ENCODE measurements at places on chromosomes 6 and 20.

DNA sequence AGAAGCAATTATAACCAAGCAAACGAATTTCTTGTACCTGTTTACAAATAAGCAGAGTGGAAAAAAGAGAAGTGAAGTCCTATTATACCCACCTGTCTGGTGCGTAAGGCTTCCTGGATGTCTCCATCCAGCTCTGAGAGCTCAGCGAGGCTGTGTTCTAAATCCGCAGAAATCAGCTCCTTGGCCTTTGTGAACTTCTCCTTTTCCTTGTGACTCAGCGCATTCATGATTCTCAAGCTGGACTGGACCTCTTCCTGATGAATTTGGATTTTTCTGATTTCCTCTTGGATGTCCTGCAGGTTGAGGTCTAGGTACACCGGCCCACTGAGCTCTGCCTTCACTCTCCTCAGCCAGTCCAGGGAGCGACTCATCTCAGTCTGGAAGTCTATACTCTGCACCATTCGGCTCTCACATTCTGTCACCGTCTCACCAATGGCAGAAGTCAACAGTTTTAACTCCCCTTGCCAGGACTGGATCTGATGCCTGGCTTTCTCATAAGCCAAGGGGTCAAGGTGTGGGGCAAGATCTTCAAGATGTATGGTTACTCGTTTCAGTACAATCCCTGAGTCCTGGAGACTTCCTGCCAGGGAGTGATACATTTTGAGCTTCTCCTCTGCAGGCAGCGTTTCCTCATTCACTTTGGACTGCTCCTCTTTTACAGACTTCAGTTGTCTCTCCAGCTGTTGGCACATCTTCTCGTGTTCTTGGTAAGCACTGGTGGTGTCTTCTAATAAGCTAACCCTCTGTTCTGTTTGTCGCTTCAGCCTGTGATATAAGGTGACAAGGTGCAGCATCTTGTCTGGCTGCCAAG lies 307.3 kb downstream of the SYNE1 start:
- no peak for DNase-seq

DNA sequence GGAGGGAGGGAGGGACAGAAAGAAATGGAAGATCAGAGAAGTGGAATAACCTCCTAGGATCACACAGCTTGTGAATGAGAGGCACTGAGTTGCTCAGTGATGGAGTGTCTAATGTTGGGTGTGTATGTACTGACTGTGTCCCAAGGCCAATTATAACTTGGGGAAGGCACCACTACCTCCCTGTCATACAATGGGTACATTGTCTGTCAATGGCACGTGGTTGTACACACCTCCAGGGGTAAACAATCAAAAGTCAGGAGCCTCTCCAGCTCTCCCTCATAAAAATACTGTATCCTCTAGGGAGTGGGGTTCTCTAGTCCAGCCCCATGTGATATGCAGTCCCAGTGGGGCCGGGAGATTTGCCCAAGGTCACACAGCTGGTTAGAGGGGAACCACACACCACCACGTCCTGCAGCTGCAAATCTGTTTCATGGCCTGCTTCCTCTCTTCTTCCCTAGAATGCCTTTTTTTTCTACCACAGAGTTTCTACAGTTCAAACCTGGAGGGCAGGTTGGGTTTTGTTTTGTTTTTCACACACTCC lies 112.5 kb downstream of the SNX5 start:
- no peak for DNase-seq

DNA sequence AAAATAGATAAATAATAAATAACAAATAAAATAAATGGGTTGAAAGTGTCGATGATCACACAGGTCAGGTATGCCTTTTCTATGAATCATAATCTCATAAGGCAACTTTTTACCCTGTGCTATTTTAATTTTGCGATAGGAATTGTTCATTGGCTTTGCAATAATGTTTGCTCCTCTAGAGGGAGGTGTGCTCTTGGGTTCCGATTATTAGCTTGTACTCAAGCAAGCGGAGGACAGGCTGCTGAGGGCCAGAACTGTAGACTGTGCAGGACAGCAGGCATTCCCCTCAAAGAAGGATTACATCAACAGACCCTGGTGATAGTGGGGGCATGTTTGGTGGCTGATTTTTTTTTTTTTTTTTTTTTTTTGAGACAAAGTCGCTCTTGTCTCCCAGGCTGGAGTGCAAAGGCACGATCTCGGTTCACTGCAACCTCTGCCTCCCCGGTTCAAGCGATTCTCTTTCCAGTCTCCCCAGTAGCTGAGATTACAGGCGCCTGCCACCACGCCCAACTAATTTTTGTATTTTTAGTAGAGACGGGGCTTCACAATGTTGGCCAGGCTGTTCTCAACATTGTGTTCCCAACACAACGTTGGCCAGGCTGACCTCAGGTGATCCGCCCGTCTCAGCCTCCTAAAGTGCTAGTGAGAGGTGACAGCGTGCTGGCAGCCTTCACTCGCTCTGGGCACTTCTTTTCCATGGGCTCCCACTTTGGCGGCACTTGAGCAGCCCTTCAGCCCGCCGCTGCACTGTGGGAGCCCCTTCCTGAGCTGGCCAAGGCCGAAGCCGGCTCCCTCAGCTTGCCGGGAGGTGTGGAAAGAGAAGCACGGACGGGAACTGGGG lies 35.6 kb downstream of the RIOK1 start:
- peak; percentile 15 for DNase-seq

DNA sequence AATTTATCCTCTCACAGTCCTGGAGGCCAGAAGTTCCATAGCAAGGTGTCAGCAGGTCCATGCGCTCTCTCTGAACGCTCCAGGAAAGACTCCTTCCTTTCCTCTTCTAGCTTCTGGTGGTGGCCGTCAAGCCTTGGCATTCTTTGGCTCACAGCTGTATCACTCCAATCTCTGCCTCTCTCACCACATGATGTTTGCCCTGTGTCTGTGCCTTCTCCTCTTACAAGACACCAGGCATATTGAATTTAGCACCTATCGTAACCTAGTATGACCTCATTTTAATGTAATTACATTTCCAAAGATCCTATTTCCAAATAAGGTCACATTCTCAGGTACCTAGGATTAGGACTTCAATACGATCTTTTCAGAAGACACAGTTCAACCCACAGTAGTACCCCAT lies 428.5 kb downstream of the CD83 start:
- DNase-seq, result no peak

DNA sequence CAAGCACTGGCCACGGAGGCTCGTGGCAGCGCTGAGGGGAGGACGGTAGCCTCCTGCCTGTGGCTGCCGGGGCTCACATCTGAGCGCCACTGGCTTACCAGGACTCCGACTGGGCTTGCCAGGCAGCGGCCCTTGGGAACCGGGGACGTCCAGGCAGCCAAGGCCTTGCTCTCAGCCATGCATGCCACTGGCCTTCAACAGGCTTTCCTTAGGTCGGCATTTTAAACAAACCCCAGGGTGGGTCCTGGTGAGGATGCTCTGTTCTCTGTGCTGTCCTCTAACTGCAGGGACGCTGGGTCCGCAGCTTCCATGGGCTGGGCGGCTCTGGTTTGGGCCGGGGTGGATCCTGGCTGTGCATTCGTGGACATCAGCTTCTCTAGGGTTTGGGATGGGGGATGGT lies 59.1 kb upstream of the BHLHE23 start:
- no peak for DNase-seq

DNA sequence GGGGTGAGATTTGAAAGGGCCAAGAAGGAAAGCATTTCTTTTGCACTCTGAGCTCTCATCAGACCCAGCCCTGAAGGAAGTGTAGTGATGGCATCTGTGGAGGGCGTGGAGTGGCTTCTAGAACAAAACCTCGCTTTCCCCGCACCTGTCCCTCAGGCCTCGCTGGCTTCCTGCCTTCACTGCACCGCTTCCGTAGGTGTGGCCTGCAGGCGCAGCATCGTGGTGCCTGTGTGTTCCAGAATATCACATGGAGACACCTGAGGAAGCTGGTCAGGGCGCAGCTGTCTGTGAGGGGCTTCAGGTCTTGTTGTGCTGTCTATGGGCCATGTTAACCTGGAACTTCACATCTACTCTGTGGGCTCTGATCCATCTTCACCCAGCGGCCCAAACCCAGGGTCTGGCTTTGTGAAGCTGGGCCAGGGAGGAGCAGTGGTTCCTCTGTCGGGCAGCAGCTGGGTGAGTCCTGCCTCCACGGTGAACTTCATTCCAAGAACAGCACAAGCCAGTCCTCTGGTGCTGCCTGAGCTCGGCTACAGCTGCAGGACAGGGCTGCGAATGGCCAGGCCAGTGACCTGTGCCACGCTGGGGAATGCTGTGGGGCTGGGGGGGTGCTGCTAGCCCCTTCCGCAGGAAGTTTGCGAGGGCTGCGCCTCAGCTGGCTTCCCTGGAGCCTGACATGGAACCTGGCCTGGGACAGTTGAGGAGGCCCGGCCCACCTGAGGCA lies 40.9 kb downstream of the DSTN start:
- no peak for DNase-seq

DNA sequence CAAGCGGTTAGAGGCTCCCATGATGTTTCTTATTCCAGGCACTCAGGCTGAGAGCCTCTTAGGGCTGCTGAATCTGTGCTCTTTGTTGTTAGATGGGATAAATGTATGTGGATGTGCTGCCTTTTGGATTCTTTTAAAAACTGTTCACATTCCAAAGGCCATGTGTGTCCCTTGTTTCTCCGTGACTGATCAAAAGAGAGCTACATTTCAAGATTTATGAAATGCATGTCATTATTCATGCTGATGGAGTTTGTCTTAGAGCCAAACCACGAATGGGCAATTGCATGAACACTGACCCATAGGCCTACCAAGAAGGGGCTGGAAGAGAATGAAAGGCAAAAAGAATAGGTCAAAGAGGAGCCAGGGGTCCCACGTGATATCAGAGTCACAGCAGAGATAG lies 104.9 kb upstream of the TSHZ2 start:
- no peak for DNase-seq

- peak; percentile 58 for DNase-seq
Observed at GRCh38 chr6:155188707-155189496, 74.9 kb upstream of the CLDN20 start.

DNA sequence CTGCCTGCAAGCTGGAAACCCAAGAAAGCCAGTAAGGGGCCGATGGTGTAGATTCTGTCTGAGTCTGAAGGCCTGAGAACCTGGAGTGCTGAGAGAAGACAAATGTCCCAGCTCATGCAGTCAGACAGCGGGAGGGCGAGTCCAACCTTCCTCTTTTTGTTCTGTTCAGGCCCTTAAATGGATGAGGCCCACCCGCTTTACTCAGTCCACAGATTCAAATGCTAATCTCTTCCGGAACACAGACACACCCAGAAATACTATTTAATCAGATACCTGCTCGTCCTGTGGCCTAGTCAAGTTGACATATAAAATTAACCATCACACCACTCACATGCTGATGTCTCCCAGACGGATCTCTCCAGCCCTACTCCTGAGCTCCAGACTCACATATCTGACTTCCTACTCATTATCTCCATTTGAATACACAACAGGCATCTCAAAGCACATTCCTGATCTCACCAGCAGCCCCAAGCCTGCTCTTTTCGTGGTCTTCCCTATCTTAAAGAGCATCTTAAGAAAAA lies 26.7 kb upstream of the SRC start:
- DNase-seq, result peak; percentile 66

DNA sequence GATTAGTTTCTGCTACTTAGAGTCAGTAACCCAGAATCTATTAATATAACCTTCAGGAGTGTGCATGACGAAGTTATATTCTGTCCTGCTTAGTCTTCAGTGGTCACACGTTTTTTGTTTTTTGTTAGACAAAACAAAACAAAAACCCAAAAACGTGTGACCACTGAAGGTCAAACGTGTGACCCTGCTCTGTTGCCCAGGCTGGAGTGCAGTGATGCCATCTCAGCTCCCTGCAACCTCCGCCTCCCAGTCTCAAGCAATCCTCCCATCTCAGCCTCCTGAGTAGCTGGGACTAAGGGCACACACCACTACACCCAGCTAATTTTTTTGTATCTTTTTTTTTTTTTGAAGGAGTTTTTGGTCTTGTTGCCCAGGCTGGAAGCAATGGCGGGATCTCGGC lies 142.4 kb downstream of the BCAS1 start:
- no peak for DNase-seq

- no peak for DNase-seq
Observed at GRCh38 chr6:6826095-6826901, 237.8 kb downstream of the LY86 start.

- no peak for DNase-seq
Observed at GRCh38 chr20:41373931-41374920, 7.6 kb upstream of the EMILIN3 start.

DNA sequence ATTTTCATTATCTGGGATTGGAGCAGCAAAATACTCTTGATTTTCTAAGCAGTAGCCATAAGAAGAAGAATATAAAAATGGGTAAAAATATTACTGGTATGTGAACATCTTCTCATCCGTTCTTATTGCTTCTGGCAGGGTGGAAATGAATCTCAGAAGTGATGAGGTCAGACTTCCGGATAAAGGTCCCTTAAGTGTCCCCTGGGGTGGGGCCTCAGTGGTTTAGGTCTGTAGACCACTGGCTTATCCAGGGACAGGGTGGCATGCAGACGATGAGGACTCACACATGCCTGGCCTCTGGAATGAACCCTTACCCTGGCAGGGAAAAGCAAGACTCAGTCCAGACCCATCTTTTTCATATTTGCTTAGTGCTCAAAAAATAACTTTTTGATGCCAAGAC lies 143.3 kb downstream of the UST start:
- no peak for DNase-seq

DNA sequence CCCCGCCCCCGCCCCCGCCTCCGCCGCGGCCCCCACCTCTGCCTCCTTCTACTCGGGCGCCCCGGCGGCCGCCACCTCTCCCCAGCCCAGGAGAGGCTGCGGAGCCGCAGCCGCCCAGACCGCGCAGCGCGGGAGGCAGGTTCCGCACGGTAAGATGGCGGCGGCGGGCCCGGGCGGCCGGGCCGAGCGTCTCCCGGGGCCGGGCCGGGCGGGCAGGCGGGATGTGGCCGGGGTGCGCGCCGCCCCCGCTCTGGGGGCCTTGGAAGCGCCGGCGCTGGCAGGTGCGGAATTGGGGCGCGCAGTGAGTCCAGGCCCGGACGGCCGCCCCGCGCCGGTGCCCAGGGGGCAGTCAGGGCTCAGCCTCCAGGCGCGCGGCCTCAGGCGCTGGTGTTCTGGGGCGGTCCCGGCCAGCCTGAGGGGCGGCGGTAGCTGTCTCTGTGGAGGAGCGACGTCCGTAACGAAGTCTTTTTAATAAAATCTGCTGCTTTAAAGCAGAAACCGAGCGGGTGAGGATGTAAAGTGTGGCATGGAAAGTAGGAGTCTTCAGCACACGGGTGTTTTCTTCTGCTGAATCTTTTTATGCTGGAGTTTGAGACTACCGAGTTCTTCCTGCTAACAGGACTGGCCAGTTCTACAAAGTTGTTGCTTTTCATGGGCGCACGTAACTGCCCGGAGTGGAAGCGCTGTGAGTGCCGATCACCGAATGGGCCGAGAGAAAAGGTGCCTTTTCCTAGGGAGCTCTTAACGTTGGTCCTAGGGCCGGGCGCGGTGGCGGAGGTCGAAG lies at the start of gene GID8:
Gene GID8 (plus strand): TSS at position 43 of the 784 bp plus-strand sequence. CDS start 3,356 bp downstream, outside the sequence.
- DNase-seq, result peak; percentile 60

DNA sequence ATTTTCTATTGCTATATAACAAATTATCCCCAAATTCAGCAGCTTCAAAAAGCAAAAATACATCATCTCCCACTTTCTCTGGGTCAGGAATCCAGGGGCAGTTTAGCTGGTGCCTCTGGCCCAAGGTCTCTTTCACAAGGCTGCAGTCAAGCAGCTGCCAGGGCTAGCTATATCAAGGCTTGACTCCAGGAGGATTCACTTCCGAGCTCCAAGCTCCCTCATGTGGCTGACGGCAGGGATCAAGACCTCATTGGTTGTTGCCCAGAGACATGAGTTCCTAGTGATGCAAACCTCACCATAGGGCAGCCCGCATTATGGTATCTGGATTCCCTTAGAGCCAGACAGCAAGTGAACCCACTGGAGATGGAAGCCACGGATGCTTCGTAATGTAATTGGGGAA lies 1.3 kb upstream of the VNN1 start:
- peak; percentile 27 for DNase-seq
